GF-D8 (cell line): ENCODE measurements at places on chromosomes 3 and 15.

DNA sequence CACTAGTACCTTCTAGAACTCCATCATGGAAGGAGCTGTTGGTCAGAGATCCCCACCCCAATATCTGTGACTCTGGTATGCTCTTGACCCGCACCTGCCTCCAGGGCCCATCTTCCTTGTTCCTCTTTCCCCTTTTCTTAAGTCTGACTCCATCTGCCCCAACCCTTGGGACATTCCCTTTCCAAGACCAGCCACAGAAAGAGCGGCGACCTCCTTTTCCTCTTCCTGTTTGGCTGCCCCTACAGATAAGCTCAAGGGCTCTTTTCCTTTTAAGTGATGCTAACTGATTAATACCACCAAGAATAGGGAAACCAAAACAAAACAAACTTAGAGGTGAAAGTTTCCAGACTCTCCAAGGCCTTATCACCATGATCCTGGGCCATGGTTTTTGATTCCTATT, 21.9 kb upstream of the ATP8B4 start:
- no peak for DNase-seq

GRCh38 chr15:87896936-87897335, 359.6 kb downstream of the NTRK3 start:
- DNase-seq = no peak

- no peak for DNase-seq
Measured at GRCh38 chr3:185720326-185720725, 104.5 kb downstream of the IGF2BP2 start.

DNA sequence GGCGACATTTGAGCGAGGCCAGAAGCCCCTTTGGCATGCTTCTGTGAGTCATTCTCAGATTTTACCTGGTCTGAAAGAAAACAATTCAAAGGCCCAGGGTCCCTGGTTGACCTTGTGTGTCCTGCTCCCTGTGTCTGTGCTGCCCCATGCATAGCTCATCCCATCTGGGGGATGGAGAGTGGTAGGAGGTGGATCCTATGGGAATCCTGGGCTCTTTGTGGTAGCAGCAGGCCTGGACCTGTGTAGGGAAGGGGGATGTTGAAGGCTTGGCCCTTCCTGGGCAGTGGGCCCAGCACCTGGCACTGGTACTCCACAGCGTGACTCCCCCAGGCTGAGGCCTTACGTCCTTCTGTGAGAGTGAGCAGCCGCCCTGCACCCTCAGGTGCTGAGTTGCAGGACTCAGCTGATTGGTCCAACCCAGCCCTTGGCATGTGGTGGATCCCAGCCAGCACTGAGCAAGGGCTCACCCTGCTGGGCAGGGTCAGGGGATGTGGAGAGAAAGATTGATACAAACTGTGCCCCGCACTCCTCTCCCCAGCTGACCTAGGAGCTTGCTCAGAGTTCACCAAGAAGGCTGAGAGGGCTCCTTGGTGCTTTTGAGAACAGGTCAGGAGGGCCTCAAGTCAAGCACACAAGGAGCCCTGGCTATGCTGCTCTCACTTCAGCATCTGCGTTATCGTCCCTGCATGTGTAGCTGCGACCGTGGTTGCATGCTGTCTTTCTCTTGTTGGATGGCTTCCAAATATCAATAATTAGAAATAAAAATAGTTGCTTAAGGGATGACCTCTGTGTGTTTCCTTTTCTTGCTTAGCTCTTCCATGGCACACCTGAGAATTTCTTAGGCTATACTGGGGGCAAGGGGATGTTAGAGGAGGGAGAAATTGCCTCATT, 21.4 kb upstream of the JMJD7 start:
- no peak for DNase-seq

DNA sequence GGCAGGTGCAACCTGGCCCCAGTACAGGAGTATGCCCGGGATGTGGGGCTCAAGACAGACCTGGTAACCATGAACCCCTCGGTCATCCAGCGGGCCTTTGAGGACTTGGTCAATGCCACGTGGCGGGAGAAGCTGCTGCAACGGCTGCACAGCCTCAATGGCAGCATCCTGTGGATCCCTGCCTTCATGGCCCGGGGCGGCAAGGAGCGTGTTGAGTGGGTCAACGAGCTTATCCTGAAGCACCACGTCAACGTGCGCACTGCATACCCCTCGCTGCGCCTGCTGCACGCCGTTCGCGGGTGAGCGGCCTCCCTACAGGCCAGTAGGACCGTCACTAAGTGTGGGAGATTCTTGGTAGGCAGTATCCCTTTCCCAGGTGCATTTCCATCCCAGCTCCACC, 51.0 kb downstream of the ST8SIA2 start:
- DNase-seq = no peak

GRCh38 chr3:96478496-96478895, 335.9 kb upstream of the EPHA6 start:
- DNase-seq = no peak

DNA sequence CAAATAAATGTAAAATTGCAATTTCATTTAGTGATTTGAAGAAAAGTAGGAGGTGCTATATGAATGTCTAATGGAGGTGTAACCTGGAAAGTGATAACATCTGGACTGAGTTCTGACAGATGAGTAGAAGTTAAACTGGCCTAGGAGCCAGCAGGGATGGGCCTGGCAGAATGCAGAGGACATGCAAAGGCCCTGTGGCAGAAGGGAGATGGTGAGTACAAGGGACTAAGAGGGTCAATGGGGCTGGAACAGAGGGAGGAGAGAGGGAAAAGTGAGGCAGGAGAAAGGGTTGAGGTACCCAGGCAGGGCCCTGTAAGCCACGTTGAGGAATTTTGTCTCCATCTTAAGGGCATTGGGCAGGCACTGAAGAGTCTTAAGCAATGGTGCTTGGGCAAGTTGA, 3.4 kb upstream of the PPP1R14D start:
- no peak for DNase-seq

DNA sequence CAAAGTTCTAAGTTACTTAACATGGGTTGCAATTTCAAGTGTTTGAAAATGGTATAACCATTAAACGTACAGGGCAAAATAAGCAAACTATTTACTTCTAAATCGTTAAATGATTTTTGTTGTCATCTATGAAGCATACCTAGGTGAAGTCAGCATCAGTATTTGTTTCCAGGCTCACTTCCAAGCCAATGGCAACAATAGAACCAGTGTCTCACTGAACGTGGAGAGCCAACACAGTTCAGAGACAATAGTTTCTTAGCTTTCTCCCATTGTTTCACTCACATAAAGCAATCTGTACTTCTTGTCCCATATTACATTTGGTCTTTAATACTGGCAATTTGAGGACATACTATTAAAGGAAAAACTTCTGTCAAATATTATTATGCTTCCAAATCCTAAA, 397.2 kb downstream of the MECOM start:
- no peak for DNase-seq

- DNase-seq = no peak
Measured at GRCh38 chr3:52319921-52320595, 3.9 kb downstream of the DNAH1 start.

- no peak for DNase-seq
Measured at GRCh38 chr3:64440498-64440897, 215.2 kb upstream of the PRICKLE2 start.

- DNase-seq = no peak
Measured at GRCh38 chr3:139630542-139630941, 47.2 kb downstream of the NMNAT3 start.

DNA sequence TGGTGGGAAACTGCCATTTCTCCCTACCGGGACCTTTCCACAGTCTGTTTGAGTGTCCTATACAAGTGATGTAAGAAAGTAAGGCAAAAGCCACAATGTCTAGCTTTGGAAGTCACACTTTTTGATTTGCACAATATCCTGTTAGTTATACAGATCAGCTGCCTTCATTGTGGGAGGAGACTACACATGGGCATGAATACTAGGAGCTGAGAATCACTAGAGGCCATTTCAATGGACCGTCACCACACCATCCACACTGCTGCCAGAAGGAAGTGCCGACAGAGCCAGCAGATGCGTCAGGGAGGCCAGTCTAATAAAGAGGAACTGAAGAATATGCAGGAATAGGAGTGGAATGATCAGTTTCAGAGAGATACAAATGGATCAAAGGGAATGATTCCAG, 65.8 kb downstream of the SCN11A start:
- DNase-seq = no peak

DNA sequence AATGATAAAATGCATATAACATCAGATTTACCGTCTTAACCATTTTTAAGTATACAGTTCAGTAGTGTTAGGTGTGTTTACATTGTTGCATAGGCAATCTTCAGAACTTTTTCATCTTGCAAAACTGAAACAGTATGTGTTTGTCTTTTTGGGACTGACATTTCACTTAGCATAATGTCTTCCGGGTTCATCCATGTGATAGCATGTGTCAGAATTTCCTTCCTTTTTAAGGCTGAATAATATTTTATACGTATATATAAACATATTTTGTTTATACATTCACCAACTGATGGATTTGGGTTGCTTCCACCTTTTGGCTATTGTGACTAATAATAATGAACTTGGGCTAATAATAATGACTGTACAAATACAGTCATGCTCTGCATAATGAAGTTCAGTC, 3.0 kb downstream of the PARP15 start:
- no peak for DNase-seq

- no peak for DNase-seq
Measured at GRCh38 chr15:43095243-43095642, 10.6 kb downstream of the UBR1 start.

GRCh38 chr15:40301467-40302179, 6.1 kb downstream of the PLCB2 start:
- no peak for DNase-seq

DNA sequence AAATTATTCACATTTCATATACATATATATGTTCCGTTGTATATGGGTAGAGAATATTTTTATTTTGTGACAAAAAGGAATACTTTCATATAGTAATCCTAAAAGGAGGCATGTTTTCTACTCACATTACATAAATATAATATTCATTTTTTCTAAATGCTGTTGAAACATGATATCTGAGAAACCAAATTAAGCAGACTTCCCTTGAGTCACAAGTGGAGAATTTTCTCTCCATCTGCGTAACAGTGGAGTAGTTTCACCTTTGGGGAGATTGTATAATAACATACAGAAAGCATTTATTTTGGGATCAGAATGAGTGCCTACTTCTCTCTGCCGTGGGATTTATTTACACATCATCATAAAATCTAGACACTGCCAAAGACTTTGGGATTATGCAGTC, 849.8 kb downstream of the NSUN3 start:
- DNase-seq = no peak

DNA sequence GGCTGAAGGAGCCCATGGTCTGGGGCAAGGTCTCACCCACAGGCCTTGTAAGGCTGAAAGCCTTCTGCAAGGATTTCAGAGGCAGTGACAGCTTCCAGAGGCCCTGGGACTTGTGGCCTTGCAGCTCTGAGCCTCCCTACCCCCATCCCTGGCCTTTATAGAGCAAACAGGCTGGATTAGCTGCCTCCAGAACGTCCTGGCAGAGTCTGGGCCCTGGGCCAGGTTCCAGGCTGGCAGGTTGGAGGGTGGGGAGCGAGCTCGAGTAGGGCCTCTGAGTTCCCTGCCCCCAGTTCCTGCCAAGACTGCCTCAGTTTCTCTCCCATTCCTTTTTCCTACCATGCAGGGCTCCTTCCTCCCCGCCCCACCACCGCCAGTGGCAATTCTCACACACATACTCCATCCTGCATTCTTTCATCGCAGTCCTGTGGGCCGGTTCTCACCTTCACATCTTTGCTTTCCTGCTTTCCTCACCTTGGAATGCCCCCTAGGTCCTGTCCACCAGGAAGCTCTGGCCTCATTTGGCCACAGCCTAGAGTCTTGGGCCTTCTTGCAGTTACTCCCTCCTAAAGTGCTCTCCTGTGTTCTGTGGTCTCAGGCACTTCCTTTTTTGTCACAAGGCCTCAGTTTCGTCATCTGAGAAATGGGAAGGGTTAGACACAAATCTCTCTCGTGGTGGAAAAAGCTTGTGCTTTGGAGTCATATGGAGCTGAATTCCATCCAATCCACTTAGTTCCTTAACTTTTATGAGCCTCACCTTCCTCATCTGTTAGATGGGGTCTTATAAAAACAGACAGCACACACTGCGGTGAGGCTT, 2.7 kb downstream of the LMAN1L start:
- no peak for DNase-seq

GRCh38 chr3:127456471-127457093, 134.0 kb downstream of the TPRA1 start:
- no peak for DNase-seq

GRCh38 chr3:135844386-135844785, 121.1 kb upstream of the PPP2R3A start:
- no peak for DNase-seq

GRCh38 chr15:60017538-60018520, 13.7 kb downstream of the FOXB1 start:
- DNase-seq = no peak

DNA sequence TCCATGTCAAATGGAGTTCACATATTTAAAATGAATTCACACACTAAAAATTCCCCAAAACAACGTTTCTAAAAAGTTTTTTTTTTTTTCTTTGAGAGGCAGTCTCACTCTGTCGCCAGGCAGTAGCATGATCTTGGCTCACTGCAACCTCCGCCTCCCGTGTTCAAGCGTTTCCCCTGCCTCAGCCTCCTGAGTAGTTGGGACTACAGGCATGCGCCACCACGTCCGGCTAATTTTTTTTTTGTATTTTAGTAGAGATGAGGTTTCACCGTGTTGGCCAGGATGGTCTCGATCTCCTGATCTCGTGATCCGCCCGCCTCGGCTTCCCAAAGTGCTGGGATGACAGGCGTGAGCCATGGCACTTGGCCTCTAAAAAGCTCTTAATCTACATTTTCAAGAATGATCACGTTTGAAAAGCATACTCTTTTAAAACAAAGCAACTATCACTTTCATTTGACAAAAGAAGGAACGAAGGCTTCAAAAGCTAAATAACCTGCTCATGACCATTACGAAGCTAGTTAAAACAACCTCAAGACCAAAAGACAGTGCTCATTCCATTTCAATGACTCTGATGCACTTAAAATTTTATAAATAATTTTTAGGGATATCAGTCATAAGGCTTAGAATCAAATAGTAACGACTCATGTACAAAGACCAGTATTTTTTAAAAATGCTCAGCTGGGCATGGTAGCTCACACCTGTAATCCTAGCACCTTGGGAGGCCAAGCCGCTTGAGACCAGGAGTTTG, 5.5 kb downstream of the UBE3A start:
- no peak for DNase-seq

DNA sequence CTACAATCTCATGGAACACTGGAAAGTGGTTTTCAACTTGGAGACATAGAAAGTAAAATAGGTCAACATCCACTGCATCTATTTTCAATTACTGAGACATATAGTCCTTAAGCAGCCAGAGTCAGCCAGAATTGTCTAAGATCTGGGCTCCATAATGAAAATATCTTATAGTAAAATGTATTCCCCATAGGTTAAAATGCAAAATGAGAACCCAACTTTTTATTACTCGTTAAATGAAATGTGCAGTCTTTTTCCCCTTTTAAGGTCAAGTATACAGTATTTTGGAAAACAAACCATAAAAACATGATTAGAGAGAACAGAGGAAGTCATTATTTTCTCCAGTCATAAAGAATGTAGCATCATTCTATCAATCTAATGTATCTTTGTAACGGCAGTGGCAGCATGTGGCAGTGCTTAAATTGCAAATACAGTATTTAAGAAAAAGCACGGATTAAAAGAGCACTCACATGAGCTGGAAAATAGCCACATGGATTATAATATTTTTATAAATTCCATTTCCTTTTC, 64.4 kb upstream of the CPB1 start:
- DNase-seq = no peak
